ENCODE measurements at places on chromosomes 6 and 20.

DNA sequence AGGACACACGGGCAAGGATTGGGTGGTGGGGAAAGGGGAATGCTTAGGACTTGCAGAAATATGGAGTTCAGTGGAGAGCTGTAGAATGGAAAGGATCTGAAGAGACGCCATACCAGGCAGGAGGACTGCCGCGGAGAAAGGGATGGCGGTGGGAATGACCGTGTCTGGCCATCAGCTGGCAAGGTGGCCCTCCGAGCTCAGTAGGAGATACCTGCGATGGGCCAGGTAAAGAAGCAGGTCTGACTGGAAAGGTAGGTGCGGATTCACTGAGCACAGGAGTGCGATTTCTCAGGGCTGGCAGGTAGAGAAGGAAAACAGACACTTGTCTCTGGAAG is 26.0 kb downstream of the PCK1 start:
- DNase-seq: no peak

DNA sequence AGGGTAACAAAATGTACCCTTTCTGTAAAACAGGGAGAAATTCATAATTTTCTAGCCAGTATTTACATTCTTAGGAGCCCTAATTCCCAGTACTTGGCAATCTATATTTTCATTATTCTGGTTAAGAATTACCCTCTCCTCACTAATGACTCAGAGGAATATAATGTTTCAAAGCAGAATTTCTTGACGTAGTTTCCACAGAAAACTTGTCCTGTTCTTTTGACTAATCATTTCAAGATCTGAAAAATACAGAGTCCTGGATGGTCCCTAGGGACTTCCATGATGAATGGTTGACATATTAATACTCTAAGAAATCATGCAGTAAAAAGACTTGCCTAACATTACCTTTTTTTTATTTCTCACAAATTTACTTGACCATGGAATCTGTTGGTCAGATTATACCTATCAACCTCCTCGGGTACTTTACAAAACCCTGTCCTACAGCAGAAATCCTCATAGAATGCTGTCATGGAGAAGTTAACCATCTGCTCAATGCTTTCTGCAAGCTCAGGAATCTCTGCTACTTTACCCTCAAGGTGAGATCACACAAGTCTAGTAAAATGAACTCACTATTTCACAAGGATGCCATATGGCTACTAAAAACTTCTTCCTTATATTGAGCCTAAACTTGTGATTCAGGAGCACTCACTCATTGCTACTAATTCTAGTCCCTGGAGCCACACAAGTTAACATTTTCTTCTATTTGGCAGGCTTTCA is 202.1 kb upstream of the CNR1 start:
- no peak for DNase-seq

GRCh38 chr20:13613917-13614316 is 24.8 kb downstream of the TASP1 start:
- no peak for DNase-seq

DNA sequence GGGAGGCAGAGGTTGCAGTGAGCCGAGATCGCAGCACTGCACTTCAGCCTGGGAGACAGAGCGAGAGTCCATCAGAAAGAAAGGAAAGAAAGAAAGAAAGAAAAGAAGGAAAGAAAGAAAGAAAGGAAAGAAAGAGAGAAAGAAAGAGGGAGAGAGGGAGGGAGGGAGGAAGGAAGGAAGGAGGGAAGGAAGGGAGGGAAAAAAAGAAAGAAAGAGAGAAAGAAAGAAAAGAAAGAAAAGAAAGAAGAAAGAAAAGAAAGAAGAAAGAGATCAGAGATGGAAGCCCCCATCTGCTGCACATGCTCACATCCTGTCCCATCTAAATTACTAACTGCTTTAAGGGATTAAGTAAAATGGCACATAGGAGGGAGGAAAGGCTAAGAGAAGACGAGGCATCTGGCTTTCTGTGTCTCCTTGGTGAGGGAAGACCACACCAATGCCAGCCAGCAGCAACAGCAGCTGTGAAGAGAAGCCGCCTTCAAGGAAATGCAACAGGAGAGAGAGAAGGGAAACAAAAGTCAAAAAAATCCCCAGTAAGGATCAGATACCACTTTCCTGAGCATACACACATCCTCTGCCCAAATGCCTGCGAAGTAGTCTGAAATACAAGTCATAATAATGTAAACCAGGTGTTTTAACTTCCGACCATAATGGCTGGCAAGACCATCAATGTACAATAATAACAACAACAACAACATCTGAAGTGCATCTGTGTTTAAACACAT is 300.2 kb upstream of the JARID2 start:
- no peak for DNase-seq

DNA sequence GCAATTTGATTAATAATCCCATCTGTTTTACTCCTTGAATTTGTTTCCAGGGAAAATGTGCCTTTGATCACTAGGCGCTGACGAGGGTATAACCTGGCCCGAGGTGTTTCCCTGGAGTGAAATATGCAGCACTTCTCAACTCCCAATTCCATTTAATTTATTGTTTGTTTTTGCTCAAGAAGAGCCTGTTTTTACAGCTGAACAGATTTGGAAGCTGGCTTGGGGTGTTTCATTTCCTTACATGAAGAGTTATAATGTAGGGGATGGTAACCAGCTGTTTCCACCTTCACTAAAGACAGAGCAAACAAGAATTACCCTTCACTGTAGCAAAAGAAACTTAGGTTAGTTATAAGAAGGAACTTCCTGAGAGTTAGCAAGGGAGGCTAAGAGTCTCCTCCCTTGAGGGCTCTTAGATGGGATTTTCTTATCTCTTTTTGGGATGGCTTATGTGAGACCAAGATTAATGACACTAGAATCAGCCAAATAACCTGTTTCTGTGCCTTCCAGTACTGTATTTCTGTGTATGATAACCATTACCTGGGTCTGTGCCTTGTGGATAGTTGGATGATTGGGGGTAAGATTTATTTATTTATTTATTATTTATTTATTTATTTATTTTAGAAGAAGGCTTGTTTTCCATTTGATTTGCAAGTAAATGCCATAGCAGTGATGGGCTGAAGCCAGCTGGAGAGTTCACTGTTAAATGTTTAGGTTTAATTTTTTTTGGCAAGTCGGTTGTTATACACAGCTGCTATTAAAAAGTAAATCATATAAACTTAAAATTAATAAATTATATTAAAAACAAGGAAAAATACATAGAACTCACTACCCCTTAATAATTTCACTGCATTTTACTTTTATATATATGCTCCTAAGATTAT is 162.2 kb upstream of the BMP2 start:
- no peak for DNase-seq

DNA sequence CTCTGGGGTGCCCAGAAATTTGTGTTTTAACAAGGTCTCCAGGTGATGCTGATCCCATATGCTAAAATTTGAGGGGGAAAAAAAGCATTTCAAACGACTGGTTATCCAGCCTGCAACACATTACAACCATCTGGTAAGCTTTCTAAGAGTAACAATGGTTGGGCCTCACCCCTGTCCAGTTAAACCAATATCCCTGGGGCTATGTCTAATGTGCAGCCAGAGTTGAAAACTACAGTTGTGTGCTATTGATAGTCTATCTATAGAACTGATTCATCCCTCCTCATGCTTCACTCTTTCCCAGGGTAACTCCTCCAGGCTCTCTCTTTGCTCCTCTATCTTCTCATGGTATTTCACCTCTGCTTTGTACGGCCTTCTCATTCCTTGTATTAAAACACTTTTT is 458.3 kb downstream of the MMUT start:
- no peak for DNase-seq

DNA sequence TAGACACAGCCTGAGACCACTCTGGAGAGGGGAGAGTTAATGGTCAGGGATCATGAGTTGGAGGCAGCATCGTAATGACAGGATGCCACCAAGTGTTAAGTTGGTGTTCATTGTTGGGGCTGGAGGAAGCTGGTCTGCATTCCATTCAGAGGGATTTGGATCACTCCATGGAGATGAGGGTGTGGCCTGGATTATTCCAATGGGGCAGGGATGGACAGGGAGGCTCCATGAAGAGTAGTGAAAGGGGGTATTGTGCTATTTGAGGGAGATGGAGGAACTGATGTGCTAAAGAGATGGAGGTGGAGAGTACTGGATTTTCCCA is 1.1 kb downstream of the SAPCD1 start:
- no peak for DNase-seq

DNA sequence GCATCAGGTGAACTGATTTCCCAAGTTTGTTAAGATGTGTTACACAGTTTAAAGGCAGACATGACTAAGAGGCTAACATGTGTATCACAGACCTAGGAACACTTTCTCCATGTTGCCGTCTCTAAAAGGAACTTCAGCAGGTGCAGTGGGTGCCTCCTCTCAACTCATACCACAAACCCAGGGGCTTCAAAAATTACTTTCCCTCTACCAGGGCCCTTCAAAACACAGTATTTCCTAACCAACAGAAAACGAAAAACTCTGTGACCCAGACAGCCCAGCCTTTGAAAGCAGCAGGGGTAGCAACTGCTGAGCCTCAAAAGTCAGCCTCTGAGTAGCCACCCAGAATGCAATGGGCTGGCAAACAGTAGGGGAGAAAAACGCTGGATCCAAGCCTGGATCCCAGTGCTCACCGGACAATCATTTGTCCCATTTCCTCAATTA is 28.5 kb downstream of the B4GALT5 start:
- peak; percentile 12 for DNase-seq

- no peak for DNase-seq
These were observed 166.0 kb downstream of the PREX1 start for GRCh38 chr20:48661575-48662455.

- DNase-seq: no peak
These were observed 5.4 kb downstream of the UQCC2 start for GRCh38 chr6:33705955-33706725.

- no peak for DNase-seq
These were observed 57.1 kb downstream of the DOP1A start for GRCh38 chr6:83124553-83124952.

- no peak for DNase-seq
These were observed 338.0 kb upstream of the KHDRBS2 start for GRCh38 chr6:62623846-62624532.

GRCh38 chr6:108097882-108098281 is 23.3 kb upstream of the OSTM1 start:
- DNase-seq: no peak

DNA sequence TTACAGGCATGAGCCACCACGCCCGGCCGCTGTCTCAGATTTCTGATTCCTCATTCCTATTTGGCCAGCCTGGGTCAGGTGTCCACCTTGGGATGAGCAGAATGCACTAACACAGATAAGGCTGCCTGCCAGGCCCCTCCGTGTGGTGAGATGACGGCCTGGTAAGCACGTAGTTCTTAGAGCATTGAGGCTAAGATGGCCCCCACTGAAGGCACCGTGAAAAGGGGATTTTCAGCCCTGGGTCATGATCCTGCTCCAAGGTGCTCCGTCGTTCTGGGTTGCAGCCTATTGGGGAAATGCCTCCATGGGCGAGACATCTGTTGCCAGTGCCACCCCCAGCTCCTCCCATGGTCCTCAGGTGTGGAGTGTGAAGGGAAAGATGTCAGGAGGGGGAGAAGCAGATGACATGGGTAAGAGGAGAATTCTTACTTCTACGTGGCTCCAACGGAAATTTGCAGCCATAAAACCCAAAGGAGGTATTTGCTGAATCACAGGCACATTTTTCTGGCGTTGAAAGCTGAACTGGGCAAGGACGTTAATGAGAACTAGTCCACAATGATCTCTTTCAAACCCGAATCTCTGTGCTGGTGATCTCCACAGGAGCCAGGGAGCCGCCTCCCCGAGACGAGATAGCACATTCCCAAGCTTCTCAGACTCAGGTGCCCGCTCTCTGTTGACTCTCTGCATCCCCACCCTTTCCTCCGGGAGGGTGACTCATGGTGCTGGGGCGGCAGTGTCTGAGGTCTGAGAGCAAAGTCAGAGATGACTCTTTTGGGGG is 34.0 kb upstream of the BMP6 start:
- no peak for DNase-seq

- DNase-seq: no peak
These were observed 327.4 kb downstream of the KIF16B start for GRCh38 chr20:16245879-16246278.

Data from GF-D8 (cell line).